ENCODE measurements at places on chromosomes 2 and 18. TPM values are rescaled to one million over a fixed set of nuclear protein-coding genes. Genes with fewer than 3 reads are reported as not detected.

EFEMP1 gene
- total RNA-seq = 292 TPM

SULT1C4 gene
- total RNA-seq = not detected

HES6 gene
- 9.8 TPM for total RNA-seq

ZC3H8 gene
- 7.3 TPM for total RNA-seq

IL1A gene
- total RNA-seq = 26.0 TPM

REG3G gene
- not detected for total RNA-seq

DNA sequence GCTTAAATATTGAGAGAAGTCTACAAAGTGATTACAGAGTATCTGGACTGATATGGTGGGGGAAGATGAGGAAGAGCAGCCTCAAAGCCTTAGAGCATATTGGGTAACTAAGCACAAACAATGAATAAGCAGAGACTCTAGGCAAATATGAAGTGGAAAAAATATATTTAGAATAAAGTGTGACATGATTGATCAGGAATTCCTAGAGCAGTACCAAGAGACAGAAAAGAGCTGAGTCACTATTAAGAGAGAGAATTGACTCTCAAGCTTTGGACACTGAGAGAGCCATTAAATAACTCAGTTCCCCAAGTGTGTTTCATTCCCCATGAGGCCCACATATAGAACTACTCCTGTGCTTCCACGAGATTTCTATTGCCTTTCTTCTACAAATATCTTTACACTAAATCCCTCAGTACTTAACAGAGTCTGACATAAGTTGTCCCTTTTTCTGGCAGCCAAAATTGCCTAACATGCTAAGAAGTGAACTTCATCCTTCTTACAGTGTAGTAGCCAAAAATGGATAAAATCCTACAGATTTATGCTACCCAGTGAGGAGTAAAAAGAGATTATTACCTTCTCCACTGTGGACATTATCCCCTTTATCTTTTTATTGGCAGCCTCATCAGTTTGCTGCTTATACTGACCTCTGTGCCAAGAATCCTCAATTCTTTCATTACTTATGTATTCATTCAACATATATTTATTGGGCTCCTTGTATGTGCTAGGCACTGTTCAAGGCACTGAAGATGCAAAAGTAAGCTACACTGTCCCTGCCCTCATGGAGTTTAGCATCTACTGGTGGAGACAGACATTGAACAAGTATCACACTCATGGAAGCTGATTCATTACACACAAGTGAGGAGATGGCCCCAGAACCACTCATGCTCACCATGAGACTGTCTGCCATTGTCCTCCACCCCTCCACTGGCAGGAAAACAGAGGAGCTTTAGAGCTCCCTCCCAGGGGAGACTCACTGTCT, 45.4 kb downstream of the SLC40A1 start:
- no peak for DNase-seq

DNA sequence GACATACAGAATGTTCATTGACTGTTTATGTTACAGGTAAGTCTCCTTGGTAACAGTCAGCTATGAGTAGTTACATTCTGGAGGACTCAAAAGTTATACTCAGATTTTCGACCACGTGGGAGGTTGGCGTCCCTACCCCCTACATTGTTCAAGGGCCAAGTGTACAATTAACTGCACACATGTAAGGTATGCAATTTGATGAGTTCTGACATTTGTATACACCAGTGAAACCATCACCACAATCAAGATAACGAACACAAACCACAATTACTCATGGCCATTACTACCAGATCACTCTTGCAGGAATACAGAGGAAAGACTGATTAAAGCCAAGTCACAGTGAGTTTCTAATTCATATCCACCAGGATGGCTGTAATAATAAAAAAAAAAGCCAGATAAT, 39.6 kb upstream of the LDLRAD4 start:
- peak; percentile 80 for DNase-seq
